ENCODE measurements at places on chromosomes 5 and 9.

GRCh38 chr9:16154521-16155078 is 601.8 kb downstream of the CCDC171 start:
- peak; percentile 61 for DNase-seq

GRCh38 chr5:39801306-39801705 is 376.5 kb upstream of the DAB2 start:
- DNase-seq = no peak

- DNase-seq = no peak
Measured at GRCh38 chr5:34496260-34496691, 159.9 kb upstream of the RAI14 start.

DNA sequence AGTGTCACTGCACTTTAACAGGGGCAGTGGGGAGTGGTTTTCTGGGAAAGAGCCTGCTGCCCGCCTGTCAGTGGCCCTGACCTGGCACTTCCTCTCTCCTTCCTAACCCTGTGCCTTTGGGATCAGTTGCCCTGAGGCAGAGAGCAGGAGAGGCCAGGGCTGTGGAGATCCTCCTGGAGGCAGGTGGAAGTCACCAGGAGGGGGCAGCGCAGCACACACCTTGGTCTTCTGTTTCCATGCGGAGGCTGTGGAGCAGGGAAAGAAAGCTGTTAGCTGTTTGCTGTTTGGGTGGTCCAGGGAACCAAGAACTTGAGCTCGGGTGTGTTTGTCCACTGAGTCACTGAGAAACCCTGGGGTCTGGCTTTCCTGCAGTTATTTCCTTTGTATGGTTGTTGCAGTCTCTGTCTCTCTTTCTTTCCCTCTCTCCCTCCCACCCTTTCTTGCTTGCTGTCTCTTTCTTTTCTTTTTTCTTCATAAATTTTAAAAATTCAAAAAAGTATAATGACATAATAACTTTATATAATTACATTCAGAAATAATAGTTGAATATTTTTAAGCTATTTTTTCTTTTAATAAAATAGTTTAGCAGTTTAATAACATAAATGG is 28.1 kb downstream of the NTRK2 start:
- peak; percentile 39 for DNase-seq

DNA sequence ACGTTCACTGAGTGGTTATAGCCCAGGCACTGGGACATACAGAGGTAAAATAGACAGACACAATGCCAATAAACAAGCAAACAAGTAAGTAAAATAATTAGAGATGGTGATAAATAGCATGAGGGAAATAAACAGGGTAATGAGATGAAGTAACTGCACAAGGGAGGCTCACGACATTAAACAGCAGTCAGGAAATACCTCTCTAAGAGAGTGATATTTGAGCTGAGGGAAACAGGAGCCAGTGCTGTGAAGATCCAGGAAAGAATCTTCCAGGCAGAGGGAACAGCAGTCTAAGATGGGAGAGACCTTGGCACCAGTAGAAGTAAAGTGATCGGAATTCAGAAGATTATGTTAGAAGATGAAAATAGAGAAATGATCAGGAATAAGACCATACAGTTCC is 279.4 kb downstream of the HINT1 start:
- DNase-seq = no peak

GRCh38 chr5:115578657-115579056 is 23.6 kb downstream of the TICAM2 start:
- DNase-seq = no peak

DNA sequence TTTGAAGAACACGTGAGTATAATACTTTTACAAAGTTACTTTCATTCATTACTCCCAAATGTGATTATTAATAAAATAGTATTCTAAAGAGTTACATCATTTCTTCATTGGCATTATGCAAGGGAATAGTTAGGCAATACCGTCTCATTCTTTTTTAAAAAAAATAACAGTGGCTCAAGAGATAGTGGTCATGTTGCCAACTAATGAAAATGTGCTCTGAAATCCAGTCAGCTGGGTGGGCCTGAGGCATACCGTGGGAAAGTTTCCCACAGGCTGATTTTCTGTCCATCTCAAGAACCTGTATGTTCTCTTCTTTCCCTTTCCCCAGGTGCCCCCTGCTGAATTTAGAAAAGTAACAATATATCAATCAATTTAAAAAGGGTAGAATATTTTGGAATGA is 40.8 kb upstream of the ROPN1L start:
- DNase-seq = no peak

GRCh38 chr9:37840560-37841194 is 40.1 kb downstream of the DCAF10 start:
- DNase-seq = no peak

GRCh38 chr5:32539981-32540845 is 45.1 kb upstream of the SUB1 start:
- no peak for DNase-seq

DNA sequence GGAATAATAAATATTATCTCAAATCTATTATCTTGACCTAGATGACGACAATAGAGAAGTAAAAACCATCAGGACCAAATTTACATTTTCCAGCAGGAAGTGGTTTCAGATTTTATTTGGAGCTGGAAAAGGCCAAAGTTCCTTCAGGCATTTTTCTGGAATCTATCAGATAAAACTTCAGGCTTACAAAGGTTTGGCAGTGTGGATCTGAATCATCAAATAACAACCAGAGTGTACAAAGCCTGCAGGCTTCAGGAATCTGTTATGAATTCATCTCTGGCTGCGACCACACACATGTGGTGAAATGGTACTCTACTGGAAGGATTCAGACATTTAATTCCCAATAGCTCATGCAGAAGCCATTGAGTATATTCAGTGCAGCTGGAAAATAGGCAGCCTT is 726.4 kb upstream of the GRAMD2B start:
- no peak for DNase-seq

- no peak for DNase-seq
Measured at GRCh38 chr5:68130253-68130652, 85.3 kb upstream of the PIK3R1 start.

- no peak for DNase-seq
Measured at GRCh38 chr5:82886911-82887310, 190.3 kb downstream of the TMEM167A start.

DNA sequence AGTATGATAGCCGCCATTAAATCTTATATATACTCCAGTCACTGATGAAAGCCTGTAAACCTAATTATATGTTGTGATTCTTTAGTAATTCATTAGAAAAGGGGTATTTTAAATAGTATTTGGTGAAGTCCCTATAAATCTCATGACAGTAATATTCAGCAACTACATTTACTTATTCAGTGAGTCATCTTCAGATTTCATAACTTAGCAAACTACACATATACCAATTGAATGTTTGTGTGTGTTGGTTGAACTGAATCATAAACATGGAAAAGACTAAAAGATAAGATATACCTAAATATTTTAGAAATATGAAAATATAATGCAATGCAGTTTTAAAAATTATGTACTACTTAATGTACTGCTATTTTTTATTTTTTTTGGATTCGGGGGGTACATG is 1050.4 kb downstream of the MAT2B start:
- no peak for DNase-seq

- no peak for DNase-seq
Measured at GRCh38 chr5:66987126-66987525, 209.5 kb downstream of the CD180 start.

- no peak for DNase-seq
Measured at GRCh38 chr5:122788371-122788770, 13.5 kb downstream of the SNX2 start.

DNA sequence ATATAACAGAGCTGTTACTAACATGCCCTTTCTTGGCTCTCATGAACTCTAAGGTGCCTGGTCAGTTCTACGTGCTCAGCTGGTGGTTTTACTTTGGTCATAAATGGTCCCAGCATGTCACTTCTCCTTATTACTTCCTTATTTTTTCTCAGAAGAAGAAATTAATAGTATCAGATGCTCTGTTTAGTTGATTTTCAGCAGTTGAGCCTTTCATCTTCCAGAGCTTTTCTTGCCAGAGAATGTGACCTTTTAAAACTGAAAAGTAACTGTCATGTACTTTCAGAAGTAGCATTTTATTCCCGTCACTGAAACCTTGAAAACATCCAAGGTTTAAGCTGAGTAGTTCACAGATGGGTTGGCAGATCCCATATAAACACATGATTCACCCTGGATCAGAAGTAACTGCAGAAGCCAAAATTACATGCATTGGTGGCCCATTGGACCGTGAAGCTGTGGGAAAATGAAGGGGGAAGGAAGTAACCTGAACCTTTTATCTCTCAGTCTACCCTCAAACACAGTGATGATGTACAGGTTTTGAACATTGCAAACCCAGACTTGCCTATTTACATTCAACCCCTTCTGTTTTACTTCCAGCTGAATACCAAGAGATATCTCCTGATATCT is 50.5 kb downstream of the HACD4 start:
- DNase-seq = no peak

DNA sequence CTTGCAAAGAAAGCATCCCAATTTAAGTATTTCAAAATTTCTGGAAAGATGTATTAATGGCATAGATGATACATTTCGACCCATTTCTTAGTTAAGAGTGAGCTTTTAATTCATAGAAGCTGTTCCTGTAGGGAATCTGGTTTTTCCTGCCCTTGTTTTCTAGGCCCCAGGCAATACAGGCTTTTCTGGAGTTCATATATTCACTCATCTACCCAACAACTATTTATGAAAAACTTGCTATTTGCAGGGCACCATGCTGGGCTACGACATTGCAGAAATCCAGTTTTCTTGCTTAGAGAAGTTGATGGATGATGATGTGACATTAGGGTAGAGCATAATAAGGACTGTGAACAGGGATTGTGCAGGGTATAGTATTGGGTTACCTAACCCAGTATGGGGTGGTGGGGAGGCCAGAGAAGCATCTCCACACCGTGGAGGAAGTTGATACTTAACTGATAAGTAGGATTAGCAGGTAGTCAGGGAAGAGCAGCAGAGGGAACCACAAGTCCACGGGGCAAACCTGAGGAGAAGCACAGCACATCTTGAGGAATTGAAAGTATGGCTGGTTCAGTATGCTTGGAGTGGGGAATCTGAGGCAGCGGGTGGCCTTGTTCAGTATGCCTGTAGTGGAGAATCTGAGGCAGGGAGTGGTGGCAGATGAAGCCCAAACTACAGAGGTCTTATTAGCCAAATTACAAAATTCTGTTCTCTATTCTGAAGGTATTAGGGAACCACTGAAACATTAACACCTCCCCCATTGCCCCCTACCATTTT is 247.5 kb downstream of the ARRDC3 start:
- DNase-seq = no peak

DNA sequence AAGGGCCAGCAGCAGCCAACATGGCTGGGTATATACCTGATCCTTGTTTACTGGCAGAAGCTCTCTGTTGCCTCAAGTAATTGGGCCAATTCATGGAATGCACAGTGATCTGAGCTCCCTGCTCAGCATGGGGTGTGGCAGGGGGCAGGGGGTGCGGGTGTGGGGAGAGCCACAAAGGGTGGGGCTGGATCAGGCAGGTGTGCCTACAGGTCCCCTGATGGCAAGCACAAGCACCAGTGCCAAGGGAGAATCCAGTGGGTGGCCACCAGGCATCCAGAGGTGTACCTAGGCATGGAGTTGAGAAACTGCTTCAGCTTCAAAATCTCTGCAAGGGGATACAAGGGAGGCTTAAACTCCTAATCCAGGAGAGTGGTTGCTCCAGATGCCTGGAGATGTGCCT is 235.8 kb upstream of the TLE4 start:
- DNase-seq = no peak

DNA sequence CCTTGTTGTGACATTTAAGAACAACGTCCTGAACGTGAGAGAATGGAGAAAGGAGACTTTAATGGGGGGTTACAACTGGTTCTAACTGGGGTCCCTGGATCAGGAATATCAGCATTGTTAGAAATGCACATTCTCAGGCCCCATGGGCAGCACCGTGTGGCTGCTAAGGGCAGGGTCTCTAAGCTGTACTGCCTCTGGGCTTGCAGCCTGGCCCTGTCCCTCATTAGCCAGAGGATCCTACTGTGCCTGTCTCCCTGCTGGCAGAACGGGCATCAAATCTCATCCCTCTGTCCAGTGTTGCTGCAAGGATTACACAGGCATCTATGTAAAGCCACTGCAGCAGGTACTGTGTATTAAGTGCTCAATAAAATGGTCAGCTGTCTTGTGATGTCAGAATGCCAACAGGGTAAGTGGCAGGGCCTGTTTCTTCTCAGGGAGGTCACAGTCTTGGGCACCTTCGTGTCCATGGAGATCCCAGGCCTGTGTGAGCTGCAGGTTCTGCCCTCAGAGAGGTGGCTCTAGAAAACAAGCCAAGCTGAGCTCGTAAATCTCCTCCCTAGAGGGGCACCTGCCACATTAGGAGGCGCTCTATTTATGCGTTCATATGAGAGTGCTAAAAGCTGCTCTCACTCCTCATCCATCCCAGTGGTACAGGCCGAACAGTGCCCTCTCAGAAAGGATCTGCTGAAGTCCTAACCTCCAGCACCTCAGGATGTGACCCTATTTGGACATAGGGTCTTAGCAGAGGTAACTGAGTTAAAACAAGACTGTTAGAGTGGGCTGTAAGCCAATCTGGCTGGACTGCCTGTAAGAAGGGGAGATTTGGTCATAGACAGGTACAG is 210.5 kb downstream of the GADD45G start:
- DNase-seq = peak; percentile 34

GRCh38 chr5:27140831-27141230 is 102.4 kb upstream of the CDH9 start:
- no peak for DNase-seq

DNA sequence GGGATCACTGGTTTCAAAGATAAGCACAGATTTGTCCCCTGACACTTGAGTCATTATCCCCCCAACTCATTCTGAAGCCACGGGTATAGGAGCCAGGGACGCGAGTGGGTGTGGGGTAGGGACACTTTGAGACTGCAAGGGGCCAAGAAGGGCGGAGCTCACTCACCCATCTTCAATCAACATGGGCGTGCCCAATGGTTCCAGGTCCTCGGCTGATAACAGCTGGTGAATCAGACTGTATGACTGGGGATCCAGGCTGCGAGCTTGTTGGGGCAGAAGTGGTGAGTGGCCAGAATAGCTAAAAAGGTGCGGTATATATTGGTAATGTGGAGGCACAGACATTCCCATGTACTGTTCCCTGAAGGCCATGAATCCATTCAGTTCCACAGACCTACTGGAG is 30.7 kb upstream of the NR5A1 start:
- no peak for DNase-seq

- DNase-seq = no peak
Measured at GRCh38 chr5:148988328-148988727, 74.5 kb downstream of the SH3TC2 start.

- no peak for DNase-seq
Measured at GRCh38 chr5:96331681-96332361, 101.2 kb downstream of the PCSK1 start.

- DNase-seq = no peak
Measured at GRCh38 chr5:143882520-143882919, 70.6 kb downstream of the HMHB1 start.

GRCh38 chr5:152811988-152812387 is 406.9 kb upstream of the NMUR2 start:
- no peak for DNase-seq

DNA sequence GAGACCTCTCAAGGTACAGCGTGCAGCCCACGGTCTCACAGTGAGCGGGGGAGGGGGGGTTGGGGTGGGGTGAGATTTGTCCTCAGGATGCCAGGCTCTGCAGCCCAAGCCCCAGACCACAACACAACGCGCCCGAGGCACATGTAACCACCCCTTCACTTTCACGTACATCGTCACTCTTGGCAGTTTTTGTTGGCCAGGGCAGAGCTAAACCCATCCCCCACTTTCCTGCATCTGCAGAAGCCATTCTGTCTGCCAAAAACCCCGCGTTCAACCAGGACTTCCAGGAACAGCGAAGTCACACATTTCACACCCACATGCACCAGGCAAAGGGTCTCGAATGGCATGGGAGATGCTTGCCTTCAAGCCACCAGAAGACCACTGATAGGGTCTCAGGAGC is 9.4 kb upstream of the SMIM23 start:
- no peak for DNase-seq

GRCh38 chr9:4306777-4307121 is 6.9 kb upstream of the GLIS3 start:
- no peak for DNase-seq

- DNase-seq = no peak
Measured at GRCh38 chr9:105438141-105438806, 9.6 kb upstream of the FSD1L start.
